AG10803 (cell line): ENCODE measurements at places on chromosomes 6 and 20.
A peak's percentile ranks its signal among the peaks of the same experiment; 100 is the strongest.

DNA sequence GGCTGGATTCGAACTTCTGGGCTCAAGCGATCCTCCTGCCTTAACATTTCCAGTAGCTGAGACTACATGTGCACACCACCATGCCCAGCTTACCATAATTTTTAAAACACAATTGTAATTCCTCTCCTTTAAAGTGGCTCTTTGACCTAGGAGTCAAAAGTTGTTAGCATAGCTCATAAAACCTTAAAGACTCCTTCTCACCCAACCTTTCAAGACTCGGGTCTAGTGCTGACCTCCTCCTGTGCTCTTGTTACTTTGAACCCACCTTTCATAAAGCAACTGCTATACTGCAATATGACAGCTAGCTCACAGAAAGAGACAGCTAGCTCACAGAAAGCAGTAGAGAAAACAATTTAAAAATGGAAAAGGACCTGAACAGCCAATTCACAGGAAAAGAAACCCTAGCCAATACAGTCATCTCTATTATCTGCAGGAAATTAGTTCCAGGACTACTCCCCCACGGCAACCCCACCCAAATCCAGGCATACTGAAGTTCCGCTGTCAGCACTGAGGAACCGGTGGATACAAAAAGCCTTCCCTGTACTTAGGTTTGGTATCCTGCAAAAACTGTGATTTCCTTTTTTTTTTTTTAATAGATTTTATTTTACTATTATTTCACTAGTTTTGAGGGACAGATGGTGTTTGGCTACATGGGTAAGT, 20.3 kb downstream of the SSR1 start:
- DNase-seq: peak; percentile 25

DNA sequence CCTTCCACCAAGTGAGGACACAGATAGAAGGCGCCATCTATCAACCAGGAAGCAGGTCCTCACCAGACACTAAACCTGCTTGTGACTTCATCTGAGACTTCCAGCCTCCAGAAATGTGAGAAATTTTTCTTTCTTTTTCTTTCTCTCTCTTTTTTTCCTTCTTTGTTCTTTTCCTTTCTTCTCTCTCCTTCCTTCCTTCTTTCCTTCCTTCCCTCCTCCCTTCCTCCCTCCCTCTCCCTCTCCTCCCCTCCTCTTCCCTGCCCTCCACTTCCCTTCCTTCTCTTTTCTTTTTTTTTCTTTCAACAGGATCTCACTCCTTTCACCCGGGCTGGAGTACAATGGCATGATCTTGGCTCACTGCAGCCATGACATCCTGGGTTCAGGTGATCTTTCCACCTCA, 37.4 kb upstream of the MCUR1 start:
- no peak for DNase-seq

- DNase-seq: peak; percentile 38
Observed at GRCh38 chr6:32108094-32108627, 977 bp downstream of the TNXB start.

DNA sequence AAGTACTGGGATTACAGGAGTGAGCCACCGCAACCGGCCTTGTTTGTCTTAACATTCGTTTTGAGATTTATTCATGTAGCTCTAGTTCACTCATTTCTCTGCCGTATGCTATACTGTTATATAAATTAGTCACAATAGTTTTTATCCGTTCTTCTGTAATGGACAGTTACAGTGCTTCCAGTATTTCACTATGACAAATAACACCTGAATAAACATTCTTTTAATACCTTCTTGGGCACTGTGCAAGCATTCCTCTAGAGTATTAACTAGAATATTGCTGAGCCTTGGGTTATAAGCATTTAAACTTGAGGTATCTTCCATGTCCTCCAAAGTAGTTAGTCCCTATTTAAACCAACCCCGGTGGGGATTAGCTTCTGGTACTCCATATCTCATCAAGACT, 45.6 kb downstream of the STK38 start:
- DNase-seq: no peak

DNA sequence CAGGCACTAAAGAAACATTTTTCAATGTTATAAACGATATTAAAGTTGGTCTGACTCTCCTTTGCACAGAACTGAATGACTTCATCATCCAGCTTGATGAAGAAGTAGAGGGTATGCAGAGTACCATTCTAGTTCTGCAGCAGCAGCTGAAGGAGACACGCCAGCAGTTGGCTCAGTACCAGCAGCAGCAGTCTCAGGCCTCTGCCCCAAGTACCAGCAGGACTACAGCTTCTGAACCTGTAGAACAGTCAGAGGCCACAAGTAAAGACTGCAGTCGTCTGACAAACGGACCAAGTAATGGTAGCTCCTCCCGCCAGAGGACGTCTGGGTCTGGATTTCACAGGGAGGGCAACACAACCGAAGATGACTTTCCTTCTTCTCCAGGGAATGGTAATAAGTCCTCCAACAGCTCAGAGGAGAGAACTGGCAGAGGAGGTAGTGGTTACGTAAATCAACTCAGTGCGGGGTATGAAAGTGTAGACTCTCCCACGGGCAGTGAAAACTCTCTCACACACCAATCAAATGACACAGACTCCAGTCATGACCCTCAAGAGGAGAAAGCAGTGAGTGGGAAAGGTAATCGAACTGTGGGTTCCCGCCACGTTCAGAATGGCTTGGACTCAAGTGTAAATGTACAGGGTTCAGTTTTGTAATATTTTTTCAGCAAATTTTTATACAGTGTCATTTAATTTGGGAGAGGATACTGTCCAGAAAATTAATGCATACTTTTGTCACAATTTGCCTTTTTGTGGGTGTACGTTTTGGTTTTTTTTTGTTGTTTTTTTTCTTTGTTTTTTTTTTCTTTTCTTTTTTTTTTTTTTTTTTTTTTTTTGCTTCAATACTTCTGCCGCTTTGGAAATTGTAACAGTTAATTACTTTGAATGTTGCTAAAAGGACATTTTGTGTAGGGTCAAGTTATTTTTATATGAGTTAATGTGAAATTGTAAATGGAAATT, 6.6 kb upstream of the ACAT2 start:
- DNase-seq: no peak

- no peak for DNase-seq
Observed at GRCh38 chr6:122818866-122819265, 29.8 kb downstream of the SMPDL3A start.

DNA sequence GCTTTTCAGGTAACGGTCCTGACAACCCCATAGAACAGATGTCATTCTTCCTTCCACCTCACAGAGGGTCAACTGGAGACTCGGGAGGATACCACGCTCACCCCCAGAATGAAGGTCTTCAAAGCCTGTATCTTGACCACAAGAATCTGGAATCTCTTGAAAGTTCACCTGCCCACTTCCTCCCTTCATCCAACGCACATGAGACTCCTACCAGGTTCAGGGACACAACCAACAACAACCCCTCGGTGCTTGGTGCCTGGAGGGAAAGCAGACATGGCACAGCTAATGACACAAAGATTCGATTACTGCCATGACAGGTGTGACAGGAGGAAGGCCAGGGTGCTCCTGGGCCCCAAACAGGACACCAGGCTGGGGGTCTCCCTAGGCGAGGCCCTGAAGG, 8.2 kb downstream of the PMEPA1 start:
- DNase-seq: no peak

GRCh38 chr6:18076231-18076630, 46.2 kb downstream of the NHLRC1 start:
- DNase-seq: peak; percentile 94

- no peak for DNase-seq
Observed at GRCh38 chr6:16302721-16303552, 64.5 kb downstream of the GMPR start.

GRCh38 chr6:51459958-51460357, 627.5 kb downstream of the PKHD1 start:
- no peak for DNase-seq

- no peak for DNase-seq
Observed at GRCh38 chr6:89501222-89501621, 68.3 kb downstream of the ANKRD6 start.

DNA sequence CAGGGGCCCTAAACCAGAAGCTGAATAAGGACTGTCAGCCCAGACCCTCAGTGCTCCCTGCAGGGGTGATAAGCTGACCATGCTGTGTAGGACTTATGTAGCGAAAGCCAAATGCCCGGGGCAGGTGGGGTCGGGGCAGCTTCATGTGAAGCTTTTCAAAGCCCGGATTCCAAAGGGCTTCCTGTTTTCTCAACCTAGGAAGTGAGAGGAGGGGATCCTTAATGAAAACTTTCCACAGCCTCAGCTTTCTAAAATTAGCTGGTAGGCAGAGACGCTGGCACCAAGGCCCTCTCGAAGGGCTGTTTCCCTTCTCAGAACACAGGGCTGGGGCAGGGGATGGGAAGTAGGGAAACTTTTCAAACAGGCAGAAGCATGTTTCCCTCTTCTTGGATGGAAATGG, 148.9 kb downstream of the NFATC2 start:
- DNase-seq: no peak

GRCh38 chr6:167817729-167818128, 9.0 kb upstream of the AFDN start:
- no peak for DNase-seq
